ENCODE measurements at places on chromosomes 6 and 20.

DNA sequence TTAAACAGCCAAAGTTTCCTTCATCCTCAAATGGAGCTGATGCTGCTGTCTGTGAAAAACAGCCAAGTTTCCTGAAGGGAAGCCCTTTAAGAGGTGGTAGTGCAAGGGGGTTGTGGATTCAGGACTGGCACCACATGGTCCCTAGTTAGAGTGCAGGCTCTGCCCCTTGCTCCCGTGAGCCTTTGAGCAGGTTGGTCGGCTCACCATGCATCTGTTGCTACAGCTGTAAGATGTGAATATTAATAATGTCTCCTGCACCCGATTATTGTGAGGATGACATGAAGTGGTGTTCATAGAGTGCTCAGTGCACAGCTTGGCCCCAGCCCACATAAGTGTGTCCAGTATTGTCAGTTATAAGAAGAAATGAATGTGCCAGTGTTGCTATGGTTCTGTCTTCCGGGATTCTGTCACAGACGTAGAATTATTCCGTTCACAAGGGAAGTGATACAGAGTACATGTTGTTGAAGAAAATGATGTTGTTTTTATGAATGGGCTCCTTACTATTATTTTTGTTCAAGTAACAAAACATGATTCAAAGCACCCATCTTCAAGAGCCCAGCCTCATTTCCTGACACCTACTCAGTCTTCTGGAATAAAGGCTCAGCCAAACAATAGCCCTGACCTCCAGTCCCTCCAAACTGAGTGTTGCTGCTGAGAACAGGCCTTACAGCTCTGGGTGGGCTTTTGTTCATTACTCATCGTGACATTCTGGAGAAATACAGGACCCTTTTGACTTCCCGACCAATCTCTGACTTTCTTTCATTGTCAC, 2.9 kb upstream of the PKIG start:
- no peak for DNase-seq

DNA sequence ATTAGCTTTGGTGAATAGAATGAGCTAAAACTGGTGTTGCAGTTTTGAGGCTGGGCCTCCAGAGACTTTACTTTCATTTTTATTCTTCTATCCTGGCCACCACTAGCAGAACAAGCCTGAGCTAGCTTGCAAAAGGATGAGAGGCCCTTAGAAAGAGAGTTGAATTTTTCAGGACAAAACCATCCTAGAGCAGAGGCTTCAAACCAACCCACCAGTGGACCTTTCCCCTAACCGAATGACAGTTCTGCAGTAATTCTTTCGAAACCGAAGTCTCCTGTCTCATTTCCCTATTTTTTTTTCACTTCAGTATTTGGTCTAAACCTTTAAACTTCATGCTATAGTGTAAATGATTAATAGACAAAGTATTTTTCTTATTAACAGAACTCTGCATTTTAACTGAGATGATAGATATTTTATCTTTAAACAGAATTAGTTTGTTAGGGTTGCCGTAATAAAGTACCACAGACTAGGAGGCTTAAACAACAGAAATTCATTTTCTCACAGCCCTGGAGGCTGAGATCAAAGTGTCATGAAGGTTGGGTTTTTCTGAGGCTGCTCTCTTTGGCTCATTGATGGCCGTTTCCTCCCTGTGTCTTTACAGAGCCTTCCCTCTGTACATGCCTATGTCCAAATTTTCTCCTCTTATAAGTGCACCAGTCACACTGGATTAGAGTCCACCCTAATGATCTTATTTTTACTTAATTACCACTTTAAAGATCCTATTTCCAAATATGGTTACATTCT, 80.6 kb upstream of the PAK5 start:
- DNase-seq = no peak

DNA sequence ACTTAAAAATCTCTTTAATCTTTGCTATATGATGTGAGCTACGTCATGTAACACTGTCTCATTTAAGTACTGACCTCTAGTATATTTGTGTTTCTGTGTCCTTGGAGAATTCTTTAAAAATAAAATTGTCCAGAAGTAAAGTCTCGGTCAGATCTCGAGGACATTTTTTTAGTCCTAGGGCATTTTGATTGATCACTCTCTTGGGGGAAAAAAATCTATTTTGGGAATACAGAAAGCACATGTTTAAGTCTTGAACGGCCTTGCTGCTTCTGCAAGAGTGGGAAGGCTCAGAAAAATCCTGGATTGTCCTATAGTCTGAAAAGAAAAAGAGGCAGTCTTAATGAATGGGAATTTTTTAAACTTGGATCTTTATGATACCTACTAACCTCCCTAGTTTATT, 234.3 kb downstream of the UTRN start:
- no peak for DNase-seq

GRCh38 chr20:58075586-58076345, 152.7 kb downstream of the ANKRD60 start:
- no peak for DNase-seq

- DNase-seq = peak; percentile 77
Measured at GRCh38 chr6:20699402-20699801, 165.1 kb downstream of the CDKAL1 start.

GRCh38 chr6:104046426-104046825, 813.3 kb downstream of the HACE1 start:
- no peak for DNase-seq

DNA sequence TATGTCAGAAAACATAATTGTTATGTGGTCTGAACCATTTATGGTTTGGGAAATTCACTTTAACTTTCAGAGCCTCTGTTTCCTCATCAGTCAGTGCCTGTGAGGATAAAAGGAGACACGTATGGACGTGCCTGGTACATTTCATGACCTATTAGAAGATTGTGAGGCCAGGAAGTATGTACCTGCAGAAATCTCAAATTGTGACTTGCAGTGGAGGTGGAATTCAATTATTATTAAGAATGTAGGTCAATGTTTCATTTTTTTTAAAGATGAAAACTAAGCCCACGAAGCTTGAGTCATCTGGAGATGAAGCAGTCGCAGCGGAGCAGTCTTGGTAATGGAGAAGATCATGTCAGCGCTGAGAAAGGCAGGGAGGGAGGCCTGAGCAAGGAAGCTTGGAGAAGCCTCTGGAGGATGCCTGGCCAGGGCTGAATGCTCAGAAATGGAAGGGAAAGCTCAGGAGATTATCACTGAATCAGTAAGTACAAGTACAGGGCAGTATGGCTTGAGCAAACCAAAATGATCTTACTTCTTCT, 3.9 kb upstream of the DSE start:
- no peak for DNase-seq

GRCh38 chr20:33915726-33916331, 77.9 kb upstream of the RALY start:
- DNase-seq = no peak

DNA sequence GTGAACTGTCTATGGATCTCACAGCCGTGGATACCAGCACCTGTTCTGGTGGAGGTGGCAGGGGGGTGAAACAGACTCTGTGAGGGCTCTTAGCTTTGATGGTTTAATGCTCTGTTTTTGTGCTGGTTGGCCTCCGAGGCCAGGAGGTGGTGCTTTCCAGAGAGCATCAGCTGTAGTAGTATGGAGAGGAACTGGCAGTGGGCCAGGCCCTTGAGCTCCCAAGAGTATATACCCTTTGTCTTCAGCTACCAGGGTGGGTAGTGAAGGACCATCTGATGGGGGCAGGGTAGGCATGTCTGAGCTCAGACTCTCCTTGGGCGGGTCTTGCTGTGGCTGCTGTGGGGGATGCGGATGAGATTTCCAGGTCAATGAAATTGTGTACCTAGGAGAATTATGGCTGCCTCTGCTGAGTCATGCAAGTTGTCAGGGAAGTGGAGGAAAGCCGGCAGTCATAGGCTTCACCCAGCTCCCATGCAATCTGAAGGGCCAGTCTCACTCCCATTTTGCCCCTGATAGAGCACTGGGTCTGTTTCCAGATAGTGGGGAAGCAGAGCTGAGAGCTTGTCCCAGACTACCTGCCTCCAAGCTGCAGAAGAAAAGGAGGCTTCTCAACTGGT, 102.7 kb upstream of the AHI1 start:
- peak; percentile 88 for DNase-seq

- no peak for DNase-seq
Measured at GRCh38 chr6:47529734-47530133, 52.1 kb downstream of the CD2AP start.

- no peak for DNase-seq
Measured at GRCh38 chr6:29617782-29618554, 15.0 kb downstream of the GABBR1 start.

- DNase-seq = no peak
Measured at GRCh38 chr6:125834348-125834747, 43.6 kb downstream of the NCOA7 start.

DNA sequence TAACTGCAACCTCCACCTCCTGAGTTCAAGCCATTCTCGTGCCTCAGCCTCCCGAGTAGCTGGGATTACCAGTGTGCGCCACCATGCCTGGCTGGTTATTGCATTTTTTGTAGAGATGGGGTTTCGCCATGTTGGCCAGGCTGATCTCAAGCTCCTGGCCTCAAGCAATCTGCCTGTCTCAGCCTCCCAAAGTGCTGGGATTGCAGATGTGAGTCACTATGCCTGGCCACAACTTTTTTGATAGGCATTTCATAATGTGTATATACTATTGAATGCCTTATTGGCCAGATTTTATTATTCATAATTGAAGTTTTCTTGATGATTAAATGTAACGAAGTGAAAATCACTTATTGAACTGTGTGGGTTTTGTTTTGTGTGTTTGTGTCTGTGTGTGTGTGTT, 27.9 kb downstream of the FIG4 start:
- DNase-seq = no peak

DNA sequence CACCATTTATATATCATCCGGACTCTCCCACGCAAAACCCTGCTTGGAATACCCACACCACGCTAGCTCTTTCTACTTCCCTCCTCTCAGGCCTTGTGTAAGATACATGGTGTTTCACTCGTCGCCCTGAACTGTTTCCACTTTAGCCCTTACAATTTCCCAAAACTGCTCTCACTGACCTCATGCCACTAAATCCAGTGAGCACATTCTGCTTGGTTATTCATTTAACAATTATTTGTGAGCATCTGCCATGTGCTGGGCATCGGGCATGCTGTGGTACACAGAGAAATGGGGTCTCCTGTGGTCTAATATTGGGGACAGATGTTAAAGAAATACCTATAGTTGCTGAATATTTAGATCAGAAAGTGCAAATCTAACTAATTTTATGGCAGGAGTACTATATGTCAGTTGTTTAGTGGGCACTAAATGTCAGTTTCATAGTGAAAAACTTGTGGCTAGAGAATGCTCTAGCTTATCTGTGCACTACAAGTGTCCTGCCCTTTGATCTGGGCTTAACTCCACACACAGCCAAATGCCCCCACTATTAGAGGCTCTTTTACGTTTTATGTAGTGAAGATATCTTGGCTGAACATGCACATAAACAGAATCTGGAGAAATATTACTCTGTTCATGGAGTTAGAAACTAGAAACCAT, 41.0 kb downstream of the PLEKHG1 start:
- DNase-seq = no peak

- no peak for DNase-seq
Measured at GRCh38 chr6:8821981-8822381, 386.6 kb upstream of the SLC35B3 start.

- no peak for DNase-seq
Measured at GRCh38 chr6:112881027-112881426, 533.9 kb downstream of the RFPL4B start.

DNA sequence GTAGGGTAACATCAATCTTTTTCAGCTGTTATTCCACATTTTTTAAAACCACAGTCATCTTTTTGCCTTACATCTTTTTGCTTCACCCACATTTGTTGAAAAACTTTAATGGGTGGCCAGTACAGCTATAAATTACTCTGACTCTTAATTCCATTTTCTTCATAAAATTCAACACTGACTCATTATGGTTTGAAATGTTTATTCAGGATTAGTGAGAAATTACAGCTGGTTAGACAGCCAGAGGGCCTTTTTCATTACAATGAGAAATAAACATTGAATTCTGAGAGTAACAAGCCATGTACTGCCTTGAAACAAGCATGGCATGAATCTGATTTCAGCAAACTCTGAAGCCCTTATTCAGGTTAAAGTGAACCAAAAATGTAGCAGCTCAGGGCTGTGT, 19.5 kb downstream of the NDUFAF4 start:
- DNase-seq = no peak

GRCh38 chr6:100155141-100155540, 161.1 kb upstream of the MCHR2 start:
- DNase-seq = no peak

Data from NCI-H1436 treated with DMSO at 0.1 percent for 48 hours (cell line).